ENCODE measurements at places on chromosomes 5 and 9.

DNA sequence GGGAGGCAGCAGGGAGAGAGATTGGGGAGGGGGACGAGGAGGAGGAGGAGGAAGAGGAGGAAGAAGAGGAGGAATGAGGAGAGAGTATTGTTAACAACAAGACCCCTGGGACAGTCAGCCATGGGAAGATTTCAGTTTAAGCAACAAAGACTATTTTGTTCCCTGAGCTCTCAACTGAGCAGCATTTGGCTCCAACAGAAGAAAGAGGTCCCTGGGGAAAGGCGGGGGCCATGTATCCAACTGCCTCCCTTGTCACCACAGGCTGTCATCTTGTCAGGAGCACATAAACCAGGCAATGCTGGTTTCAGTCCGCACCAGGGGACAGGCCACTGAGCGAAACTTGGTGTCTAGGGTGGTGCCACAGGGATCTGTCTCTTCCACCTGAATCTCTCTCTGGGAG, 316.1 kb downstream of the TLE1 start:
- no peak for DNase-seq

DNA sequence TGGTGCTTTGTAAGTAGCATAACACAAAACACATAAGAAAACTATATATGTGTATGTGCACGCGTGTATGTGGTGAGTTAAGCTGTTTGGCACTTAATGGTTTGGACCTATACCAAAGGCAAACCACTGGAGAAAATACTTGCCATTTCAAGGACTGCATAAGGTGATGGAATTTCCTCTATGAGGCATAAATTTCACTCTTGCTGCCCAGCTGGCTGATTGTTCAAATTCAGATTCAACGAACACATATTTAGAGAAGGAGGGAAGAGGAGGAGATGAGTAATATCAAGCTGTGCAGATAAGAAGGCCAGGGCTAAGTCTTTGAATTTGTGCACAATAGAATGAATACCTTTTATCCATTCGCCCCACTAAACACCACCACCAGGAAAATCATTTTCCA, 470.6 kb upstream of the MPDZ start:
- no peak for DNase-seq

DNA sequence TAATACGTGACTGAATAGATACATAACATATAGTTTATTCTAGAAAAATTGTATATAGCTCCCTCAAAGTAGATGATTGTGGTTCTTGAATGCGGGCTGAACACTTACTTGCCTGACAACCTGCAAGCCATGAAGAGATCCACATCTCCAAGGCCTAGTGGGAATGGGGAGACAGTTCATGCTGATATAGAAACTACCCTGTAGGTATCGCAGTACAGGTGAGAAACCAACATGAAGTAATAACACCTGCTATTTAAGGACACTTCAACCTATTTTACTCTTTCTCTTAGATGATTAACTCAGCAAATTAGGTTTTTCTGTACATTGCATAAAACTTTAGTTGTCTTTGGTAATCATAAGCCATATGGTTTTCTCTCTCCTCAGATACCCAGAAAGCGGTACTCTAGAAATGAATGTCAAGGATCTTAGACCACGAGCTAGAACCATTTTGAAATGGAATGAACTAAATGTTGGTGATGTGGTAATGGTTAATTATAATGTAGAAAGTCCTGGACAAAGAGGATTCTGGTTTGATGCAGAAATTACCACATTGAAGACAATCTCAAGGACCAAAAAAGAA, 47.3 kb downstream of the UHRF2 start:
- DNase-seq = no peak

DNA sequence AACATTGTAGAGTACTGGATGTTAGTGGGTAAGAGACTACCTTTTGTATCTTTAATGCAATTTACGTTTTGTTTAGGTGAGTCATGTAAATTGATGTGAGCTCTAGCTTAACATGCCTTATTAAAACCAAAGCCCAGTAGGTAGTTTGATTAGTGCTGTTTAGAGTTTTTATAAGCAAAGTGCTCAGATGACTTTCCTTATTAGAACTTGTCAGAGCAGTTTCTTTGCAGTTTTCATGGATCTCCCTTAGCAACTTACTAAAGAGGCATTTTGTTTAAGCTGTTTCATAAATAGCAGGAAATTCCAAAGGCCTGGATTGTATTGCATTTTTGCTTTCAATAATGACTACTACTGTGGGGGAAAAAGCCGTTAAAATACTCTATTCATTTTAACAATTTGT, 14.5 kb downstream of the ZSWIM6 start:
- DNase-seq = no peak

GRCh38 chr9:116377179-116377798, 223.7 kb downstream of the PAPPA start:
- no peak for DNase-seq

- no peak for DNase-seq
These were observed 28.4 kb downstream of the TMEM167A start for GRCh38 chr5:83048811-83049210.

DNA sequence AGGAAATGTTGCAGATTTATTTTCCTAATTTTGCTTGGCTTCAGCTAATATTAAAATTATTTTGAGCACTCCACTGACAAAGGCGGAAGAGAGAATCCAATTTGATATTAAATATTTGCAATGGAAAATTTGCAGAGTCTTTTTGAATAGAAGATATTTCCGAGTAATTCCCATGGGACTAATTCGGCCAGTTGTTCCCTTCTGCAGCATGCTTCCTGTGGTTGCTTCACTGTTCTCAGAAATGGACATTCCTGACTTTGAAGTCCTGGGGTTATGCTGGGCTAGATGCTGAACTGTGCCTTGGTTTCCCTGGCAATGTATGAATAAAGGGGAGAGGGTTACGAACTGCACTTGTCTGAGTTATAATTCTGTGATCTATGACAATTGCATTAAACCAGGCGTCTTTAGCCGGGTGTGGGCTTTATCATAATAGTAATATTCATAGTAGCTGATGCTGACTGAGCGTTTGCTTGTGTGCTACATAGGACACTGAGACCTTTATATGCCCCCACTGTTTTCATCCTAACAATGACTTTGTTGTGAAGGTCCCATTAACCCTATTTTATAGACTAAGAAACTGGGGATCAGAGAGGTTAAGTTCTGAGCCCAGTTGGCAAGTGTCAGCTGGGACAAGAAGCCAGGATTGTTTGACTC, 114.5 kb upstream of the SPRY4 start:
- no peak for DNase-seq

DNA sequence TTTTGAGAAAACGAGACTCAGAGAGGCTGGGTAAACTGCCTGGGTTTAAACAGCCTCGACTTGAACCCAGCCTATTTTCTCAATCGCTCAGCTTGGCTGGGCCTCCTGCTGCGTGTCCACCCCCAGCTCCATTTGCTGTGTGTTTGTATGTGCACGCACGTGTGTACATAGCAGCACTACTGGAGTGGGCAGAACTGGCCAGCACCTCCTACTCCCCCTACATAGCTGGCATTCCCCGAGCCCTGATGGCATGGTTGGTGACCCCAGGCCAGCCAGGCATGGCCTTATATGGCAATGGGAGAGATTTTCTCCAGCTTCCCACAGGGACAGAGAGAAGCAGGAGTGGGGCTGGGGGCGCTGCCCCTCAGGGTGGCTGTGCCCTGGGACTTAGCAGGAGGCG, 4.1 kb downstream of the AIF1L start:
- DNase-seq = no peak

DNA sequence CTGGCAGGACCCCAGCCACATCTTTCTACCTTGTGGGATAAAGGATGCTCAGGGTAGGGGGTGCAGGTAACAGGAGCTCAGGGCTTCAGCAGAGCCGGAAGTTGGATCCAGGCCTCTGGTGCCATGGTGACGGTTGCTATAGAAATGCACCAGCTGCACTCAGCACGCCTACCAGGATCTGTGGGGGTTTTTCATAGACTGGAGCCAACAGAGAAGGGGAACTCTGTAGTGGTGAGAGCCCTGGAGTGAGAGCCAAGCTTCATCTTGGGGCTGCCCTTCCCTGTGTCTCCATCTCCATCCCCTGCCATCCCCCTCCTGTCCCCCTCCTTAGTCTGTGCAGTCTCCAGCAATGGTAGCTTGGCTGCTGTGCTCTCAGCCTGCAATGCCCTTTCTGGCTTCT, 27.5 kb upstream of the BOD1 start:
- DNase-seq = no peak

- no peak for DNase-seq
These were observed 8.0 kb downstream of the GRK6 start for GRCh38 chr5:177434437-177434836.

DNA sequence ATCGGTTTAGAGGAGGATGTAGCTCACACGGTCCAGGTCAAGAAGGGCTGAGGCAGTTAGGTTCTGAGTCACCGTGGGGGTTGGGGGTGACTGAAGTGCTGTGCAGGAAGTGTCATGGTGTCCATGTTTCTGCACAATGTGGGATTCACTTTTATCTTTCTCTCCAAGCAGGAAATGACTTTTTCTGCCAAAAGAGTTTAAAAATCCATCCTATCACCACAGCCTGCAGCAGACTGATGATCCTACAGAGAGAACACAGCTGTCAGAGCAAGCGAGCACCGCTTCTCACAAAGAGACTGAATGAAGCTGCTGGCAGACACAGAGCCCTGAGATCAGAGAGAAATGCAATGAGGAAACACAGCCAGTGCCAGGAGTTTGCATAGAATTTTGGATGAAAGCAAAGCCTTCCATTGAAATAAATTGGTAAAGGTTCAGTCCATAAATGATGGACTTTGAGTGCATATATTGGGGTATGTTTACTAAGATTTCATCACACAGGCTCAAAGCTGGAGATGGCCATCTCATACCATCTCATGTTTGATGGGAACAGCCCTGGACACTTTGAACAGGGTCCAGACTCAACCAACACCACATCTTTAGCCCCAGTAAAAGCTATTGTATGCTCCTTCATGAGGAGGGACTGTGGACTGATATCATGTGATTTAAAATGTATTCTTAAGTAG, 213.9 kb upstream of the FBXL7 start:
- no peak for DNase-seq

DNA sequence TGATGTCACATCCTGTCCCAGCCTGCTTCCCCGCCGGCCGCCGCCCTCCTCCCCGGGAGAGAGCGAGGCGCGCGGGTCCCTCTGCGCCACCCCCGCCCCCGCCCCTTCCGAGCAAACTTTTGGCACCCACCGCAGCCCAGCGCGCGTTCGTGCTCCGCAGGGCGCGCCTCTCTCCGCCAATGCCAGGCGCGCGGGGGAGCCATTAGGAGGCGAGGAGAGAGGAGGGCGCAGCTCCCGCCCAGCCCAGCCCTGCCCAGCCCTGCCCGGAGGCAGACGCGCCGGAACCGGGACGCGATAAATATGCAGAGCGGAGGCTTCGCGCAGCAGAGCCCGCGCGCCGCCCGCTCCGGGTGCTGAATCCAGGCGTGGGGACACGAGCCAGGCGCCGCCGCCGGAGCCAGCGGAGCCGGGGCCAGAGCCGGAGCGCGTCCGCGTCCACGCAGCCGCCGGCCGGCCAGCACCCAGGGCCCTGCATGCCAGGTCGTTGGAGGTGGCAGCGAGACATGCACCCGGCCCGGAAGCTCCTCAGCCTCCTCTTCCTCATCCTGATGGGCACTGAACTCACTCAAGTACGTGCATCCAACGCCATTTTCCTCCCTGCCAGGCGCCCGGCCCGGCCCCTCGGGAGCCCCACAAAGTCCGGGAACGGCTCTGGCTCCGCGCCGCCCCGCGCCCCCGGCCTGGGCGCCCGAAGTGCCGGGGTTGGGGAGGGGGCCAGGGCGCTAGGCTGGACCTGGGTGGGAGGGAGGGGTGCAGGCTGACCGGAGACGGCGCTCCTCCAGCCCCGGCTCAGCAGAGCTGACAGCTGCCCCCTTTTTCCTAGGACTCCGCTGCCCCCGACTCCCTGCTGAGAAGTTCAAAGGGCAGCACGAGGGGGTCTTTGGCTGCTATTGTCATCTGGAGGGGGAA, 12.0 kb upstream of the OLFM1 start:
- no peak for DNase-seq

DNA sequence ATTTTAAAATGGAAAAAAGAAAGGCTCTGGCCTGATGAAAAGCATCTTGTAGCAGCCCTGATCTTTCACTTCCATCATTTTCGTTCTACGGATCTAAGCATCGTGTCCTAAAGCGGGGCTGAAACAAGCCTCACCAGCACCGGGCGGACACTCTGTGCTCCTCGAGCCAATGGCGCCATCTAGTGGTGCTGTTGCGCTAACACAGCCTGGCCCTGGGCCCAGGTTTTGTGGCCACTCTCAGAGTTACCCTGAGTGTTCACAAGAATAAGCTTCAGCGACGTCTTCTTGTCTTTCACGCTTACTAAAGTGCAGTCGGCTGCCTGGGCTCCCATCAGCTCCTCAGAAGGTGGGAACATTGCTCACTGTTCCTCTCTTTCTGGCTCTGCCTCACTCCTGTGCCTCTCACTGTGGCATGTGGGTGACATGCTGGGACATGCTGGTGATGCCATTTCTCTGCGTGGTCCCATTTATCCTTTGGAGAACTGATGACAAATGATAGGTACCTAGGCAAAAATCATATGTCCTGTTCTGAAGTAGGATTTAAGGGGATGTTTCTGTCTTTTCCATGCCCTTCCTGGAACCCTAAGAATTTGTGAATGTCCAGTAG, 32.7 kb downstream of the DMRT3 start:
- peak; percentile 26 for DNase-seq

DNA sequence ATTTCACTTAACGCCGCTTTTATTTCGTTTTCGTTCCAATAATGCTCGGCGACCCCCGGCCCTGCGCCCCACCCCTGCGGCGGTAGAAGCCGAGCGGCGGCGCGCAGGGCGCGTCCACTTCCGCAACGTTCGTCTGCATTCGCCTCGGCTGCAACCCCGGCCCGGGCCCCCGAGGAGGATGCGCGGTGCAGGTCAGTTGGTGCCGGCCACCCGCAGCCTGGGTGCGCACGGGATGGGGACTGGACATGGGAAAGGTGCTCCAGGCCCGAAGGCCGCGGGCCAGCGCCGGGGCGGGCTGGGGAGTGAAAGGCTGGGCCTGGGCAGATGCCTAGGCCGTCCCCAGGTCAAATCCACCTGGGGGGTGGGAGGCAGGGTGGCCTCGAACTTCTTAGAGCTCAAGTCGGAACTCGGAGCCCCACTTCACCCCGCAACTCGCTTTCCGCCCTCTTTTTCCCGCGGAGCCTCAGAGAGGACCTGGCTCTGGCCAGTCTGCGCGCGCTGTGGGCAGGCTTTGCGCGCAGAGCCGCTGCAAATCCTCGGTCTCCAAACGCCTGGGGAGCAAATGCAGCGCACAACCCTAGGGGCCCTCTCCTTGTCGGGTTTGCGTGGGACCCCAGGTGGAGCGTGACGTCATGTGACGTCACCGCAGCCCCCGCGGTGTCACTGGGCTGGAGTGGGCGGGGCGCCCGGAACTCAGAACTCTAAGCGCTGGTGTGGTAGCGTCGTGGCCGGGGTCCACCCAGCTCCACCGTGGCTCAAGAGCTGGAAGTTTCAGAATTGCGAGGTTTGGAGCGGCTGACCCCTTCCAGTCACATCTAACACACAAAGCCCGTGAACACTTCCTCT, 3.3 kb downstream of the TLX3 start:
- no peak for DNase-seq

DNA sequence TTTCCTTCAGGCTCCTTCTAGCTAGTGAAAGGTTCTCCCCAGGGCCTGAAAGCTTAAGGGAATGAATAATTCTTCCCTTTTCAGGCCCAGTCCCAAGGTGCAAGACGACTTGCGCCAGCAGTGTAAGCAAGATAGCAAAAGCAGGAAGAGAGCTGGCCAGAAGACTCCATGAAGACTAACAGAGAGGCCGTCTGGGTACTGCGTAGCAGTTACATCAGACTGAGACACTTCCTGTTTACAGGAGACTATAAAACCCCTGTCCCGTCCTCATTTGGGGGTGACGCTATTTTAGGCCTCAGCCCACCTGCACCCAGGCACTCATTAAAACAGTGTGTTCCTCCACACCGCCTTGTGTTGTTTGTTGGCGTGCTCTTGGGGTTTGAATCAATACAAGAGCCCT, 90.7 kb upstream of the MOCS2 start:
- DNase-seq = no peak

- peak; percentile 45 for DNase-seq
These were observed 30.9 kb downstream of the GALNT10 start for GRCh38 chr5:154221371-154221896.

All from activated T-helper 1 cell treated with Interleukin-2 at 50 U/mL for 16 hours (primary cell).